ENCODE measurements at places on chromosomes 7 and 10. TPM values are rescaled to one million over a fixed set of nuclear protein-coding genes. Genes with fewer than 3 reads are reported as not detected.

- DNase-seq = no peak
These were observed 247.3 kb upstream of the HPS1 start for GRCh38 chr10:98694014-98694413.

- DNase-seq = no peak
These were observed 218.0 kb upstream of the IGFBP3 start for GRCh38 chr7:46139079-46139478.

FLNC gene
- 0.02 TPM for total RNA-seq

- DNase-seq = no peak
These were observed 2.2 kb downstream of the PRKAR2B start for GRCh38 chr7:107046491-107047259.

DNA sequence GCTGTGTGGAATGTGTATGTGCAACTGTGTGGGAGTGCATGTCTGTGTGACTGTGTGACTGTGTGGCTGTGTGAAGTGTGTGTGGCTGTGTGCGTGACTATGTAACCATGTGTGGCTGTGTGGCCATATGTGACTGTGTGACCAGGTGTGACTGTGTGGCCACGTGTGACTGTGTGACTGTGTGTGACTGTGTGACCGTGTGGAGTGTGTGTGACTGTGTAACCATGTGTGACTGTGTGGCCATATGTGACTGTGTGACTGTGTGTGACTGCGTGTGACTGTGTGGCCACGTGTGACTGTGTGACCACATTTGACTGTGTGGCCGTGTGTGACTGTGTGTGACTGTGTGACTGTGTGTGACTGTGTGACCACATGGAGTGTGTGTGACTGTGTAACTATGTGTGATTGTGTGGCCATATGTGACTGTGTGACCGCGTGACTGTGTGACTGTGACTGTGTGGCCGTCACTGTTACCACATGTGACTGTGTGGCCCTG is 502.9 kb downstream of the DNAJB6 start:
- DNase-seq = no peak

CSTF2T gene
- 31.9 TPM for total RNA-seq

CALY gene
- total RNA-seq = not detected

GRCh38 chr7:112414855-112415490 is 35.3 kb upstream of the IFRD1 start:
- DNase-seq = no peak

PALD1 gene
- total RNA-seq = 0.20 TPM

- no peak for DNase-seq
These were observed 58.8 kb downstream of the CAV1 start for GRCh38 chr7:116583653-116584052.

SFTPD gene
- 0.41 TPM for total RNA-seq

DNA sequence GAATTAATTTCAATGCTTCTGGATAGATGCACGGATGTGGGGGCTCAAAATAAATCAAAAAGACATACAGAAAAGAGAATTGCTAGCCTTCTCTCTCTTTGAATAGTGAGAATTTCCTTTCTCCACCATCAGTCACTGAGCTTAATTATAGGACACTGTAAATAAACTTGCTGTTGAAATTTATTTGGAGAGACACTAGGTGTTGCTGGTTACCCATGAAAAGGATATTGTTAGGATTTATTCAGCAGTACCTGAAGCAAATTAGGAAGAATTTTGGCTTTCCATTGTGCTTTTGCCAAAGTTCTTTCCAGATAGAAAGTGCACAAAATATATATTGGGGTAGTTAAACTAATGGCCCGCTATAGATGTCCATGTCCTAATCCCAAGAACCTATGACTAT is 27.6 kb downstream of the GCC1 start:
- no peak for DNase-seq

PRSS37 gene
- not detected for total RNA-seq

- DNase-seq = no peak
These were observed 197.7 kb downstream of the TCERG1L start for GRCh38 chr10:131113709-131114291.

ENKUR gene
- not detected for total RNA-seq

MMRN2 gene
- total RNA-seq = not detected

H2AZ2 gene
- 330 TPM for total RNA-seq

GRCh38 chr10:3567291-3567963 is 217.6 kb downstream of the KLF6 start:
- DNase-seq = no peak

All from activated naive CD4-positive, alpha-beta T cell treated with anti-CD3 and anti-CD28 coated beads, Interleukin-2, amount 50 U/mL, for 72 hours (primary cell).